ENCODE measurements at places on chromosomes 4 and X.

DNA sequence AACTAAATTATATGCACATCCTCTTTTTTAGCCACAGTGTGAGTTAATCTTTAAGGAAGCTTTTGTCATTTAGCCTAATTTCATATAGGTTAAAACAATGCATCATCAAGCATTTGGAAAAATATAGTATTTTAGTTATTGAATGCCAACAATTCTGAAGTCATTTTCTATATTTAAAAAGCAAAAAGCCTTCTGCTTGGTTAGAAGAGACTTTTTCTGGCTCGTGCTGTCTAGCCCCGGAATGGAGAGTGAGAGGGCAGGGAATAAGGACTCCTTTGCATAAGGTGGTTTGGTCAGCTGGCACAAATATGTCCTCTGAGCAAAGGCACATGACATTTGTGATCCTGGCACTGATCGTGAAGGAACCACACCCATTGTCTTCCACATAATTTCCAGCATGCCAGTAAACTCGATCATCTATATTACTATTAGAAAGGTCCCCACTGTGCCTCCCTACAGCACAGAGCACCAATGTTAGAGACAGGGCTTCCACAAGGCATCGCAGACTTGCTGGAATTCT is 393.7 kb upstream of the INTU start:
- DNase-seq: no peak

DNA sequence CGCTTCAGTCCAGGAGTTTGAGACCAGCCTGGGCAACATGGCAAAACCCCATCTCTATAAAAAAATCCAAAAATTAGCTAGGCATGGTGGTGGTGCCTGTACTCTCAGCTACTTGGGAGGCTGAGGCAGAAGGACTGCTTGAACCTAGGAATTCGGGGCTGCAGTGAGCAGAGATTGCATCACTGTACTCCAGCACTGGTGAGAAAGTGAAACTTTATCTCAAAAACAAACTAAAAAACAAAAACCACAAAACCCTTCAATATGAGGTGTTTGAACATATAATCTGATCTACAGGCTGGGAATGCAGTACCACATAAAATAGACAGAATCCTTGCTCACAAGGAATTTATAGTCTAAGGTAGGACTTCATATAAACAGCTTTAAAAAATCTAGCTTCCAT is 103.9 kb downstream of the PDS5A start:
- DNase-seq: no peak

GRCh38 chr4:8201321-8201781 is 2.3 kb downstream of the SH3TC1 start:
- DNase-seq: no peak

GRCh38 chr4:153061971-153062370 is 125.8 kb downstream of the FHDC1 start:
- DNase-seq: no peak

- no peak for DNase-seq
Observed at GRCh38 chr4:83112231-83112630, 2.3 kb downstream of the PLAC8 start.

GRCh38 chrX:137313627-137314026 is 252.3 kb upstream of the ZIC3 start:
- DNase-seq: no peak

DNA sequence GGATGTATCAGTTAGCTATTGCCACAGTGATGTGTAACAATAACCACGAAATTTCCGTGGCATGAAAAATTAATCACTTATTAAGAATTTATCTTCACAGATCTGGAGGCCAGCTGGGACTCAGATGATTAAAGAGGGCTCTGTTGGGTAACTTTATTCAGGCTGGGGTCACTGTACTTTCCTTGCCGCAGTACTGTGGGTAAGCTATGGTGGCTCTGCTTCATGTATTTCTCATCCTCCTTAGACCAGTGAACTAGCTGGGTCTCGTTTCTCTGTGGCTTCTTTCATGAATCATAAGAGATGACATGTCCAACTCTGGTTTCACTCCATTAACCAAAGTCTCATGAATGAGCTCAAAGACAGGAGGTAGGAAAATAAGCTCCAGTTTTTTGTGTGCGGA is 13.5 kb downstream of the TEX13B start:
- no peak for DNase-seq

DNA sequence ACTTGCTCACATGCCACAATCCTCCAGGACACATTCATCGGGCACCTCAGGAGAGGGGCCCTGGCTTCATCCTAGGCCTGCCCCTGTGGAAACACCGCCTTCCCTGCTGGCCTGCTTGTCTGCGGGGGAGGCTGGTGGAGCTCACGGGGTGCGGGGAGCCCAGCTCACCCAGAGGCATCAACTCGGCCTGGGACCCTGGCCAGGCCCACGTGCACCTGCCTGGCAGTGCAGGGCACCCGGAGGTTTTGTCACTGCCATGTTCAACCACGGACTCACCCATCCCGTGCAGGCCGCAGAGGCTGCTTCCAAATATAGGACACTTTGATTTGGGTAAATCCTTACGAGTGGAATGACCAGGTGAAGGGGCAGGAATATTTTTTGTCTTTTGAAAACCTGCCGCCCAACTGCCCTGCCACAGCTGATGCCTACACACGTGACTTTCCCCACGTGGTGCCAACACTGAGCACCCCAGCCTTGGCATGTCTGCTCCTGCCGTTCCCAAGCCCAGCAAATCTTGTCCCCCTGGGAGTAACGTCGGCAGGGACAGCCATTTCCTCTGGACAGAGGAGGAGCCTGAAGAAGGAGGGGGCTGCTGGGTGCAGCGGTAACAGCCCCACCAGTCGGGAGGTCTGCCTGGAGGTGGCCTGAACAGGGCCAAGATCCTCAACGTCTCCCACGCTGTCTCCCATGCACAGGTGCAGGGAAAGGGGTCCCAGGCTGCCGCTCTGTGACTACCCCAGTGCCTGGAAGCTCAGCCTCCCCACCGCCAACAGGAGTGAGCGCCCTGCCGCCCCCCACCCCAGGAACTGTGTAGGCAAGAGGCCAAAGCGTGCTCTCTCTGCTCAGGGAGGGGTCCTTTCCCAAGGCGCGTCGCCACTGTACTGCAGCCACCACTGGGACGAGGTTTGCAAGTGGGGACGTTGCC is 8.5 kb downstream of the MXD4 start:
- DNase-seq: no peak

DNA sequence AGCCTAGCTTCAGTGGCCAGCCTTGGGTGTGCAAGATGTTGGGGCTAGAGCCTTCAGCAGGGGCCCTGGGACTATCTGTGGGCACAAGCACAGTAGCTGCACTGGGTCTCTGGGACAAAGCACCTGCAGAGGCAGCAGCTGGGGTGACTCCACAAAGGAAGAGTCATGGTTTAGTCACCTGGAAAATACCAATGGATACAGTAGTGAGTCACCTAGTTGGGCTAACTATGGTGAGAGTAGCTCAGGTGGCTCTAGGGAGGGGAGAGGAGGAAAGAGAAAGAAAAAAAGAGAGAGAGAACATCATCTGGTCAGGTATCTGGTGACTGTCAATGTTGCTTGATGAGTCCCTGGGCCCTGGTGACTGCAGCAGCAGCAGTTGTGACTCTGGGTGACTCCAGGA is 72.9 kb upstream of the SPIN4 start:
- DNase-seq: no peak

GRCh38 chr4:8316911-8317351 is 47.4 kb downstream of the HTRA3 start:
- DNase-seq: no peak

DNA sequence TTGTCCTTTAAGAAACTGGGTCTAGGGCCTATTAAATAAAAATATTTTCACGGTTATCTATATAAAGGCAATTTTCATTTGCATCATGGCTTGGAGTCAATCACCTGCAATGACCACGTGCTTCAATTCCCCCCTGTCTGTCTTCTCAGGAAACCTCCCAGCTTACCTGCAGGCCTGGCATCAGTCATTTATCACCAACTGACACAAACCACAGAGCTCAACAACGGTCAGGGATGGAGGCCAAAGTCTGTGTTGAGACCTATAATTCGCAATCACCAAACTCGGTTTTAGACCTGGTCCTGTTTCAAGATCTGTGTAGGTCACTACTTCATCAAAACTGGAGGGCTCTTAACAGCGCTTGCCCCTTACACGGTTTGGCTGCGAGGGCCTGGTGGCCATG is 1.9 kb downstream of the SLC9A7 start:
- DNase-seq: no peak

DNA sequence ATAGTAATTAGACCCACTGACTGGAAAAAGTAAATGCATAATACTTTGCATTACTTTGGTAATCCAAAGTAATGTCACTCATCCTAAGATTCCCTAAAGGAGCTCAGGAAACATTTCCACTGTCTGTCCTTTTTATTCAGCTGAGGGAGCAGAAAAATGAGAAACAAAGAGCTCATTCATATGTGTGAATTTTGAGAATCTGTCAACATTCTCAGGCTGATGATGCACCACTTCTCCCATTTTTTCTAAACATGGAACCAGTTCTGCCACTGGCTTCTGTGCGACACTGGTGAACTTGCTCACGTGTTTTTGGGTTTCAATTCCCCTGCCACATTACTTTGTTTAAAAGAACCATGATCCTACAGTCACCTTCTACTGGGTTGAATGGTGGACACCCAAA is 28.4 kb upstream of the ADH7 start:
- no peak for DNase-seq

GRCh38 chr4:123996718-123997510 is 600.3 kb downstream of the SPRY1 start:
- no peak for DNase-seq

- peak; percentile 50 for DNase-seq
Observed at GRCh38 chr4:169225058-169225751, 45.6 kb downstream of the SH3RF1 start.

- DNase-seq: no peak
Observed at GRCh38 chr4:62402088-62402806, 1202.1 kb downstream of the ADGRL3 start.

- no peak for DNase-seq
Observed at GRCh38 chr4:109916027-109916409, 3.3 kb downstream of the EGF start.

DNA sequence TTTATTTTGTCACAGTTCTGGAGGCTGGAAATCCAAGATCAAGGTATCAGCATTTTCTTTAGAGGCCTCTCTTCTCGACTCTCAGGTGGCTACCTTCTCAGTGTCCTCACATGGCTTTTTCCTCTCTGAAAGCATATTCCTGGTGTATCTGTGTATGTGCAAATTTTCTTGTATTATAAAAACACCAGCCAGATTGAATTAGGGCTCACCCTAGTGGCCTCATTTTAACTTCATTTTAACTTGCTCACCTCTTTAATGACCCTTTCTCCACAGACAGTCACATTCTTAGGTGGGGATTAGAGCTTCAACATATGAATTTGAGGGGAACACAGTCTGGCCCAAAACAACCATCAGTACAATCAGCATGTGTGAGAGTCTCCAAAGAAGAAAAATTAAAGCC is 542.4 kb upstream of the FAM241A start:
- DNase-seq: no peak

GRCh38 chr4:154367659-154368058 is 123.9 kb downstream of the DCHS2 start:
- no peak for DNase-seq

- DNase-seq: no peak
Observed at GRCh38 chr4:101527188-101527587, 179.9 kb upstream of the PPP3CA start.

DNA sequence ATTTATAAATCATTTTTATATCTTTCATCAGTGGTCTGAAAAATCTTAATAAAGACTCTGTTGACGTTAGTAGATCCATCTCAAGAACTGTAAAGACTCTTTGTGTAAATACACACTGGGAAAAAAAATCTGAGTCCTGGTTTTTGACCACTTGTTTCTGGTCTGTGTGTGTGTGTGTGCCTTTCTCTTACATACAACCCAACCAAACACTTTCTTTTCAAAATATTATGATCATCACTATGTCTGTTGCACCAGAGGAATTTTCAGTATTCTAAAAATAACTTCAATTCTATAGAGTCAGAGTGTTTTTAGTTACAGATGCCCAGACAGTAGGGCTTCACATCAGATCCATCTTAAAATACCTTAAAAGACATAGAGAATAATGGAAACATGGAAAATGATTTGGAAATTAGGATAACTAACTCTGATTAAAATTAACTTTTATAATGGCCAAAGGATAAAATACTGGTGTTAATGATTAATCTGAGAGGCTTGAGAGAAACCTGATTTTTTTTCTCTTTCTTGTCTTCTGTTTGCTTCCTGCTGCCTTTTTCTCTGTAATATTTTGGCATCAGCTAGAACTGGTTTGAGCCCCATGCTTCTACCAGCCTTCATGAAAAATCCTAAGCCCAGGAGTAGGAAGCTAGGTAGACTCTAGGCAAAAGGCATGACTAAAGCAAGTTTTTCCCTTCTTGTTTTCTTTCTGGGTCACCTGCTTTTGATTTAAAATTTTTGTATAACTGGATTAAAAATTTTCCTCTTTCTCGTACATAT is 99.7 kb downstream of the ATXN3L start:
- no peak for DNase-seq

- peak; percentile 23 for DNase-seq
Observed at GRCh38 chrX:69431420-69431819, 72.7 kb upstream of the NALF2 start.

- DNase-seq: no peak
Observed at GRCh38 chr4:121198251-121198650, 34.1 kb upstream of the TNIP3 start.

DNA sequence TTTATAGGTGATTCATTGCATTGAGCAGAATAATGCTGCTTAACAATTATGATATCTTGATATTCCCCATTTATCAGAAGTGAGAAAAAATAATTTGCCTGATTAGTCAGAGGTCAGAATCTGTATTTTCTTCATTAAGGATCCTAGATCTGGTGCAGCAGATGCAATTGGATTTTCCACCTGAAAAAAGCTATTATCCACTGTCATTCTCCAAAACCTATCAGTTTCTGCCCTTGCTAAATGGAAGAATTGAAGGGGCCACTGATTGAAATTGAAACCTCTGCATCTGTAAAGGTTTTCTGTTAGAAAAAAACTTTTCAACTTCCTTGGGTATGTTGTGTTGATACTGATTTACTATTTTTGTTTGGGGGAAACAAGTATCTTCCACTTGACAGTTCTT is 636.0 kb upstream of the NDST4 start:
- DNase-seq: no peak

DNA sequence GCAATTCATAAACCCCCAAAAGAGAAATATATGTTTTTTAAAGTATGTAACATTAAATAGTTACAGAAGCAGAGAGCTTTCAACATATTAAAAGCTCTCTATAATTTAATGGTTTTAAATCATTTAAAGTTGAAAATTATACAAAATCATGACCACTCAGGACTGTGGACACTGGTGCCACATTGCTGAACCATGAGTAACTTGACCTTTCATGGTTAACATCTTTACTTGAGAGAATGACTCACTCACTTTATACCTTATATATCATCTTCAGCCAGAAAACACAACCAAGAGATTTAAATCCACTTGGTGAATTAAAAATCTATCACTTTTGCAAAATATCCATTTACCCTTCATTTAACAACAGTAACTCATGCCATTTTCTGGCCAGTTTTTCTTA is 584.3 kb upstream of the SMIM31 start:
- DNase-seq: no peak

DNA sequence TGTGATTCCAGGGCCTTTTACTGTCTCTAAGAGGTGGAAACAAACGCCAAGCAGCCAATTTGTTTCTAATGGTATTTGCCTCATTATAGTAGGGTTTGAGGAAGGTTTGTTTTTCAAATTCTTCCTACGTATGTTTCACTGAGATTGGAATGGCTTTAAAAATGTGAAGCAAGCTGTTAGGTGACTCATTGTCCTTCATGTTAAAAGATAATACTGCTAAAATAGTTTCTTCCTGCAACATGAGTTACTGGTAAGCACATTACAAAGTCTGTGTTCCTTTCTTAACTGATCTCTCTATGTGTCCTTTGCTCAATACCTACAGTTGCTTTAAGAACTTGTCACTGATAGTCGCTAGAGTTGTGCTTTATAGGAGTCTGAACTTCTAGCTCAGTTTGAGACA is 1183.9 kb downstream of the RPA4 start:
- peak; percentile 38 for DNase-seq

- DNase-seq: no peak
Observed at GRCh38 chrX:118615141-118615540, 112.3 kb upstream of the IL13RA1 start.
